ENCODE measurements at places on chromosomes 7 and 10.

DNA sequence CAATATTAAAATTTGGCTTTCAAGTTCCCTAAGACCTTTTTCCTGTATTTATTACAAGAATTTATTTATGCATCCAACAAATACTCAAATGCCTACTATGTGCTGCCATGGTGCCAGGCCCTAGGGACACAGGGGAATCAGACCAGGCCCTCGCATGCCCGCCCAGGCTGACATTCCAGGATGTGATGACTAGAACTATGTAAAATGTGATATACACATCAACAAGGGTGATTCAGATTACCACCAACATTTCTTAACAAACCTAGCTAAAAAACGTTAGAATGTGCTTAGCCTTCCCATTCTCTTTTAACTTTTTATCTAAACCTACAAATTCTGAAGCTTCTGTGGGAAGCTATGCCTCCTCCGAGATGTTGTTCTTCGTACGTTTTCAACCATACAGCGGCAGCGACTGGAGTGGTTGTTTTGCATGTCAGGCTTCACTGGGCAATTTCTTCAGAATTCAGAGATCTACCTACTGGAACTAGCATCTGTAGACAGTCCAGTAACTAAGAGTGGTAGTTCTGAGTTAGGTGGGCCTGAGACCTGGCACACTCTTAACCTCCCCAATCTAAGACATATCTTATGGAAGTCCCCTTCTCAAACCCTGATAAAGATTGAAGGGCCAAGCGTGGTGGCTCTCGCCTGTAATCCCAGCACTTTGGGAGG lies 22.1 kb downstream of the GNA12 start:
- DNase-seq: no peak

- DNase-seq: no peak
Observed at GRCh38 chr10:61476529-61476928, 23.3 kb upstream of the TMEM26 start.

DNA sequence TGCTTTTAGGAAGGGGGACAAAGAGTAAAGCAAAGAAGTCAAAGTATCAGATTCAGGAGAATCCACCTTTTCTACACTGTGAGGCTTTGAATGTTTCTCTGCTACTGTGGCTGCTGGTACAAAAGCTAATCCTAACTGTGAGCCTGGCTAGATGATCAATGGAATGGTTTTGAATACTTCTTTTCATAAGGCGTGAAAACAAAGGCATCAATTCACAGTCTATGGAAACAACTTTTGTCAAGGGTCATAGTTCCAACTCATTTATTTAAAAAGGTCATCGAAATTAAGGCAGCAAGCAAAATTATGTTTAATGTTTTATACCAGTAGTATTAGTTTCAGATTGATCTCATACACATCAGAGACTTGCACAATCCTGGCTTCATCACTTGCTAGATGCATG lies 118.1 kb downstream of the CTTNBP2 start:
- DNase-seq: no peak

DNA sequence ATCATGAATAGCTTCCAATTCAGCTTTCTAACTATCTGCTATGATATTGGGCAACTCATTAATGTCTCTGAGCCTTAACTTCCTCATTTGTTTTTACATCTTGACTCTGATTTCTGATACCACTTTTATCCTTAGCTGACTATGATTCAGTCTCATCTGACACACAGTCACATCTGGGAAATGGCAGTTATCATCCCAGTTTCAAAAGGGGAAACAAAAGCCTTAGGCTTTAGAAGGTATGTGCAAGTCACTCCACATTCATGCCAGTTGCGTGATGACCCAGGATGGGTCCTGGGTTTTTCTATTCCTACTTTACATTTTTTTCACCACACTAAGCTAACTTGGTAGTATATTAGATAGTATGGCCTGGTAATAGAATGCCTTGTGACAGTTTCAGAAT lies 12.7 kb downstream of the SCIN start:
- no peak for DNase-seq

DNA sequence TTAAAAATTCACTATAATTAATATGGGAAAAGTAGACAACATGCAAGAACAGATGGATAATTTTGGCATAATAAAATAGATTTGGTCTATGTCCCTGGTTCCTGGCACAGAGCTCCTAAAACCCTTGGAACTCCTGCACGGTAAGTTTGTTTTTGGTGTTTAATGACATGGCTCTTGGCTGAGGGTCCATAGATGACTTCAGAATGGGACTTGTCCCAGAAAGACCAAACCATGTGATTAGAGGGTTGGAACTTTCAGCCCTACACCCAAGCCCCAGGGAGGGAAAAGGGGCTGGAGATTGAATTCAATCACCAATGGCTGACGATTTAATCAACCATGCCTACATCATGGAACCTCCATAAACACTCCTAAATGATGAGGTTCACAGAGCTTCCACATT lies 12.6 kb upstream of the GSDME start:
- no peak for DNase-seq
